Stimulated activated CD8-positive, alpha-beta memory T cell treated with anti-CD3 and anti-CD28 coated beads, Interleukin-7, amount 100 ng/mL, for 1 hour (primary cell): ENCODE measurements at places on chromosomes 5 and 9.

DNA sequence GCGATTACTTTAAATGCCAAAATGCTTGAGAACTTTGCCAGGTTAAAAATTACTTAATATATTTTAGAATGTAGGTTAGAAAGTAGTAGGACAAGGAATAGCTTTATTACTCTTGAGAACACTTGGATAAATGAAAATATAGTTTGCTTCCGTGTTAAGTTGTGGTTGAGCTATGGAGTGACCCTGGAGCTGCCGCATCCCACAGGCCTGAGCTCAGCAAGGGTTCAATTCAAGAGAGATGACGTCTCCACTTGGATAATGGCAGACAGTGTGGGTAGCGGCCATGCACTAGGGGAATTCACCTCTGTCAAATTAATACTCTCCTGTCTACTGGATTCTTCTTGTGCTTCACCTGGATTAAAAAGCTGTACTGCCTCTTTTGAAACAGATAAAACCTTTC is 105.0 kb downstream of the GAPVD1 start:
- DNase-seq = no peak

DNA sequence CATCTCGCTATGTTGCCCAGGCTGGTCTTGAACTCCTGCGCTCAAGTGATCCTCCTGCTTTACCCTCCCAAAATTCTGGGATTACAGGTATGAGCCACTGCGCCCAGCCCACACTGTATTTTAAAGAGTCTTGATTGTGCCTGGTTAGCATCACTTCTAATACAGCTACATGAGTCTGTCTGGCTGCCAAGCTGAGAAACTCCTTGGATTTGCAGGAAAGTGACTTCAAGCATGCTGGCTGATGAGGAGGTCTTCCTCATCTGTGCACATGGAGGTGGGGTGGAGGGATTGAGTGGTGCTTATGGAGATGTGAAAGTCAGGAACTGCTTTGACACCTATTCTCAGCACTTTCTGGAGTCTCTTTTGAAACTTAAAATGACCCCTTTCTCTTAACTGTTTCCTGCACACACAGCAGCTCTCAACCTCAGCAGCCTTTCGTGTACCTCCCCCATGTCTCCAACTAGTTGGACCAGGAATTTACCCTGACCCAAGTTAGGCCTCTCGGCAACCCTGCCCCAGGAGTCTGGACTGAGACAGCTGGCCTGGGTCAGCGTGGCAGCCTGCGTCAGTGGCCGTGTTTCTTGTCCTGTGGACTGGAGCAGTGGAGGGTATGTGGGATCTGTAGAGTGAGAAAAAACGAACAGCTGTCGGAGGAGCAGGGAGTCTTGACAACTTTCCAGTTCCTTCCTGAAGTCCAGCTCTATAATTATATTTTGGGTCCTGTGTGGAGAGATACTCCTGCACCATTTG is 72.5 kb downstream of the ACER2 start:
- DNase-seq = no peak

GRCh38 chr9:127149010-127149409 is 26.6 kb upstream of the ANGPTL2 start:
- DNase-seq = no peak

DNA sequence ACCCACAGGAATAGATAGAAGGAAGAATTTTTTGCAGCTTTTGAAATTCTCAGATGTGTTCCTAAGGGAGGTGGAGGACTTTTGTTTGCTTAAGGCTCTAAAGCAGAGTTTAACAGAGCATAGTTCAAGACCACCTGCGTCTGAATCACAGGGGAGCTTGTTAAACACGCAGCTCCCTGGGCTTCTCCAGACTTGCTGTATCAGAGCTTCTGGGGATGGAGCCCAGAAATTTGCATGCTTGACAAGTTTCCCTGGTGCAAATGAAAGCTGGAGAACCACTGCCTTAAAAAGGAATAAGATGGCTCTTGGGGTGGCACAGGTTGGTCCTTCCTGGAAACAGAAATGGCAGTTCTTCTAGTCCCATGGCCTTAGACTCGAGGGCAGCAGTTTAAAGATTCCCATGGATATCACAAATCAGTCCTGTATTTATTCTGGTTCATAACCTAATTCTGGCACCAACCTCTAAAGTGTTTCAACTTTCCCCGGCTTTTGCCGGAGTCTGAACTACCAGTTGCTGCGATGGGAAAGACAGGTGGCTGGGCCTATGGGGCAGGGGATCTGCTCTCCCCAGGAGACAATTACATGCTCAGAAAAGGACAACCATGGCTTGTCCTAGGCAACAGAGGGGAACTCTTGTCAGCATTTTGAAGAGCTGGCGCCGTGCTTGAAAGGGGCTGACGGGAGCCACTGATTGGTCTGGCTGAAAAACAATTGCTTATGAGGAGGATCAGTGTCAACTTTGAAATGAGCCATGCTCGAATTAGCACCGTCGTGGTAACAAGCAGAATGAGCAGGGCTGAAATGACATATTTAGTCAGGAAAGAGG is 599.6 kb downstream of the CCDC171 start:
- DNase-seq = no peak

DNA sequence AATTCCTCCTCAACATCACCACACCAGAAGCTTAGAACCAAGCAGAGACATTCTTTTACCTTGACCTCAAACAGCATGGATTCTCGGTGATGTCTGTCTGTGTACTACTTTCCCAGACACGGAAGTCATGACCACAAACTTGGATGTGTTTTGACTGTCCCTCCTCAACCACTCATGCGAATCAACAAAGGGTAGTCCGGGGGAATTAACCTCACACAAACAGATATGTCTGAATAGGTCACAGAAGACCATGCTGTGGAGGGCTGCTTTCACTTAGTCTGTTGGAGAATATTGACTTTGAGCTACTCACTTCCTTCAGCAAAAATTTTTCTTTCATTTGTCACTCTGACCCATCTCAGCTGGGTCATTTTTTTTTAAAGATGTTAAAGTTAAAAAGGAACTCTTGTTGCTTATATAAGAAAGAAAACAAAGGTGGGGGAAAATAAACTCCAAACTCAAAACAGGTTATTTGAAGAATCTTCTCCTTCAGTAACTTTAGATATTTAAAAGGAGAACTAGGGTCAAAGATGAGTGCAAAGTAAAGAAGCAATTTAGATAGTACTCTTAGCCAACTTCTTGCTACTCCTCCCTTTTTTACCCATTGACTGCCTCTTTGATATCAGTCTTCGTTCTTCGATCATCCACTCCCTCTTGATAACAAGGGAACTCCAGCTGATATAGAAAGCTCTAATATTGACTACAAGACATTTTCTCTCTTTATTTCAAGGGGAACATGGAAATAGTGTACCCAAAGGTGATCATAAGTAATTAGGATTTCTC is 343.4 kb upstream of the CDH6 start:
- DNase-seq = no peak
